ENCODE measurements at places on chromosomes 11 and 22.

GRCh38 chr22:39299829-39300178 is 19.6 kb downstream of the RPL3 start:
- peak; percentile 48 for DNase-seq

- DNase-seq: no peak
Measured at GRCh38 chr11:3036419-3036818, 20.8 kb downstream of the CARS1 start.

DNA sequence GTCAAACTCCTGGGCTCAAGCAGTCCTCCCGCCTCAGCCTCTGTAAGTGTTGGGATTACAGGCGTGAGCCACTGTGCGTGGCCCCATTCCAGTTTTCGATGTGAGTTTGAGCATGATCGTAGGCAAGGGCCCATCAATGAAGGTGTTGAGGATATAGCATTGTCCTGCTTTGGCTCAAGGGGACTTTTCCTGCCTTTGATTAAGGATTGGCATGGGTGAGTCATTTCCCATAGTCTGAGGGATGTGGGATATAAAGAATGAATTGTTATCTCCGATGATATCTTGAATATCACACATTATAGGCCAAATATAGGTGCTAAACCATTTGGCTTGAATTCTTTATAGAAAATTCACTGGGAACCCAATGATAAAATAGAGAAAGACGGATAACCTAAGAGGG is 30.4 kb downstream of the STIM1 start:
- no peak for DNase-seq

GRCh38 chr22:49161002-49161850 is 666.4 kb downstream of the BRD1 start:
- no peak for DNase-seq

DNA sequence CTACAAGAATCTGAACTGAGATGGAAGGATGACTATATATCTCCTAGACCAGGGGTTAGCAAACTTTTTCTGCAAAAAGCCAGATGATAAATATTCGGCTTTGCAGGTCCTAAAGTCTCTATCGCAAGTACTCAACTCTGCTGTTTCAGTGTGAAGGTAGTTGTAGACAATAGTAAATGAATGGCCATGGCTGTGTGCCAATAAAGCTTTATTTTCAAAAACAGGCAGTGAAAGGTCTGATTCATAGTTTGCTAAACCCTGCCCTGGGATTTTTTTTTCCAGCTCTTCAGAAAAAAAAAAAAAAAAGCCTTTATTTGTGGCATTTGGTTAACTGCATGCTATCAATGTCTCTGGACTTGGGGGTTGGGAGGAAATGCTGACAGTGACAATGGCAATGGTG is 37.5 kb downstream of the FAM227A start:
- no peak for DNase-seq

GRCh38 chr11:16110886-16111285 is 245.5 kb downstream of the SOX6 start:
- no peak for DNase-seq

- DNase-seq: no peak
Measured at GRCh38 chr11:88569342-88569741, 231.8 kb upstream of the CTSC start.

Data from fibroblast of skin of scalp (primary cell).